Stimulated activated CD4-positive, alpha-beta T cell treated with anti-CD3 and anti-CD28 coated beads, TNF-alpha, amount 100 ng/mL, for 24 hours (primary cell): ENCODE measurements at places on chromosomes 6 and 20.

- no peak for DNase-seq
Observed at GRCh38 chr6:12296255-12296573, 6.1 kb downstream of the EDN1 start.

- DNase-seq = no peak
Observed at GRCh38 chr20:45836841-45837240, 3.2 kb downstream of the SNX21 start.

GRCh38 chr20:42098418-42098817 lies 480.2 kb upstream of the CHD6 start:
- DNase-seq = no peak

DNA sequence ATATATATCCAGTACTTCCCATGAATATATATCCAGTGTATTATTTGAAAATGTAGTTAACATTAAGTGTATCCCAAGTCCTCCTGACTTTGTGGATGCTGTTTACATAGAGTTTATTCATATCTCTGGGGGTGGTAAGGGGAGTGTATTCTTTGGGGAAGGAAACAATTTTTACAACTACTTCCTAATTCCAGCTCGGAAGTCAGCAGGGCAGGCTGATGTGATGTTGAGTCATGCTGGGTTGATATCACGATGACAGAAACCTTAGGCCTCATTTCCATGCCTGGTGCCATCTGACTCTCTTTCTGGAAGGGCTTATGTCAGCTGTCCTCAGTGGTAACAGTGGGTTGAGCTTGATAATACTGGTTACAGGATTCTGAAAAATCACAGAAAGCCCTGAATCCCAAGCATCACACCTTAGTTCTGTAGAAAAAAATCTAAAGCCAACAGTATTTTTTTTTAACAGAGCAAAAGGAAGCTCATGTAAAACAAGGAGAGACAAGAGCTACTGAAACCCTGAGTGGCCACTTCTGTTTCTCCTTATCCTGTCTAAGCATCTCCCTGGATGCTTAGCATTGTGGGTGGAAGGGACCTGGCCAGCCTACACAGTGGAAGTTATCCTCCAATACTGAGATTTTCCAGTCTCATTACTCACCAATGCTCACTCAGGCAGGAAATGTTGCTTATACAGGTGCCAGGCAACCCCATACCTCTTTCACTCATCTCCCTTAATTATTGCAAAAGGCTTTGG lies 75.2 kb upstream of the IYD start:
- no peak for DNase-seq

DNA sequence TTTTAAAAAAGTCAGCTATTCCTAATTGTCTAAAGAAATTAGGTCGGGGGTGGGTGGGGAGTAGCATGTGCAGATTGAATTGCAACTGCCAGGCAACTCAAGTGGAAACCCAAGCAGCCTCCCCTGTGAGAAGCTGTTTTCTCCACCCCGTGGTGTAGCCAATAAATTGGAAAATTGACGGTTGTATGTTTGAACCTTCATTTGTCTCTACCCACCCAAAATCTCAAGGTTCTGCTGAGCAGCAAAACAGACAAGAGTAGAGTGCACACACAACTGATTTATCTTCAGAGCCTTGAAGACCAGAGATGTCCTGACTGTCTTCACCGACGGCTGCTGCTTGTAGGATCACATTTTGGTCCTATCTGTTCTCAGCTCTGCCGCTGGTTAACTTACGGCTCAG lies 88.5 kb downstream of the DTD1 start:
- no peak for DNase-seq

DNA sequence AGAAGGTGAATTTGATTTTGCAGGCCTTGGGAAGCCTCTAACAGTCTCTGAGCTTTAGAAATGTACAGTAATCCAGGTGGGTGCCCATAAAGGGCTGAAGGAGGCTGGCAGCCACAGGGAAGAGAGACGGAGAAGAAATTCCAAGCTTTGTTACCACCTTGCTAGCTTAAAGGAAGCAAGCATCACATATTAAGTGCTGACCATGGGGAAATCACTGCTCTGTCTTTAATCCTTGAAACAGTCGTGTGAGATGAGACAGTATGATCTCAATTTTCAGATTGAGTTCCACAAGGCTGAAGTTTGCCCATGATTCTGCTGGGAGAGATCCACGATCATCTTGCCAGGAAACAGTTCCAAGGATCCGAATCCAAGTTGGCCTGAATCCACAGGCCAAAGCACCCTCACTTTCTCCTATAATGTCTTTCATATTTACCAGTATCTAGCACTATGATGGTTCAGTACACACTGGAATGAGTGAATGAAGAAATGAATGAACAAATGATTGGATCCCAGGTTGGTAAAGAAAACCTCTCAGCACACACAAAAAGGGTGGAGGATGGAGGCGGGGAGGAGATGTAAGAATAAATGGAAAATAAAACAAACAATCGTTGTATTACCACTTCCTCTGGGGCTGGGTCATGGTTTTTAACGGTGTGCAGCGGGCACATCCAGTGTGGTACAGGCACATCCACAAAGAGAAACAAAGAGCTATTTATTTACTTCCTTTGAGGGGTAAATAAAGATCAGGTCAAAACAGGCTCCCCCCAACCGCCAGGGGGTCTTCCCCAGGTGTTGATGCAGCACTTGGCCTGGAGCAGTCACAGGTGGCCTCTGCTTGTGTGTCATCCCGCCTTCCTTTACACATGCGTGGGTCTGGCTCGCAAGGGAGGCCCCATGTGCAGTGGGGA lies 28.2 kb upstream of the TAF8 start:
- DNase-seq = peak; percentile 43

DNA sequence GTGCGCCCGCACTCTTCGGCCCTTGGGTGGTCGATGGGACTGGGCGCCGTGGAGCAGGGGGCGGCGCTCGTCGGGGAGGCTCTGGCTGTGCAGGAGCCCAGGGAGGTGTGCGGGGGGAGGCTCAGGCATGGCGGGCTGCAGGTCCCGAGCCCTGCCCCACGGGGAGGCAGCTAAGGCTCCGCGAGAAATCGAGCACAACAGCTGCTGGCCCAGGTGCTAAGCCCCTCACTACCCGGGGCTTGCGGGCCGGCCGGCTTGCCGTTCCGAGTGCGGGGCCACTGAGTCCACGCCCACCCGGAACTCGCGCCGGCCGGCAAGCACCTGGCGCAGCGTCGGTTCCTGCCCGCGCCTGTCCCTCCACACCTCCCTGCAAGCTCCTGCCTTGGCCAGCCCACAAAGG lies 462.3 kb upstream of the JARID2 start:
- DNase-seq = no peak

DNA sequence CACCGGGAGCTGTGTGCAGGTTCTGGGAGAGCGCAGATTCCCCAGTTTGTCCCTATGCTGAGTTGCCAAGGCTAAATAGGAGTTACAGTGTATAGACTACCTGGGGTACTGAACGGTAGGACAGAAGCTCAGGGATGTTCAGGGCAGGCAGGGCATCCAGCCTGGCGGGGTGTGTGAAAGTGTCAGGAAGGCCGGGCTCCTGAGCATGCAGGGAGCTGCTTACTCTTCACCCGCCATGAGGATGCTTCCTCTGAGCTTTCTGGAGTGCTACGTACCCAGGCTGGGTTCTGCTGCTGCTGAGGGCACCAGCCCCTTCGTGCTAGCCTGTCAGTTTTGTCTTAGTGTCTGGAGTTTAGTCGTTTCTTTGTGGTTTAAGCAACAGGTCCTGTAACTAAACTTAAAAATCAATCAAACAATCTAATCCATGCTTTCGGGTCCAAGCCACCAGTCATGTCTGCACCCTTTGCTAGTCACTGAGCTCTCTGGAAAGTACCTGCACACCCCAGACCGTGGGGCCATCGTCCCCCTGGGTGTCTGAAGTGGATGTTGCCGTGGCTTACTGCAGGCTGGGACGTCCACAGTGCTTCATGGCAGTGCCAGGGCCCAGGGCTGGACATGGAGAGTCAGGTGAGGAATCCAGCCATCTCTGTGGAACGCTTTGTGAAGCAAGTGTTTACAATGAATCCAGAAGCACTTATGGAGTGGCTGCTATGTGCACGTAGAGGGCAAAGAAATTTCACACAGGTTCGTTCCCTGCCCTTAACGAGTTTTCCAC lies 220.3 kb upstream of the SNX9 start:
- DNase-seq = no peak

- no peak for DNase-seq
Observed at GRCh38 chr6:9927275-9927674, 487.6 kb downstream of the TFAP2A start.

DNA sequence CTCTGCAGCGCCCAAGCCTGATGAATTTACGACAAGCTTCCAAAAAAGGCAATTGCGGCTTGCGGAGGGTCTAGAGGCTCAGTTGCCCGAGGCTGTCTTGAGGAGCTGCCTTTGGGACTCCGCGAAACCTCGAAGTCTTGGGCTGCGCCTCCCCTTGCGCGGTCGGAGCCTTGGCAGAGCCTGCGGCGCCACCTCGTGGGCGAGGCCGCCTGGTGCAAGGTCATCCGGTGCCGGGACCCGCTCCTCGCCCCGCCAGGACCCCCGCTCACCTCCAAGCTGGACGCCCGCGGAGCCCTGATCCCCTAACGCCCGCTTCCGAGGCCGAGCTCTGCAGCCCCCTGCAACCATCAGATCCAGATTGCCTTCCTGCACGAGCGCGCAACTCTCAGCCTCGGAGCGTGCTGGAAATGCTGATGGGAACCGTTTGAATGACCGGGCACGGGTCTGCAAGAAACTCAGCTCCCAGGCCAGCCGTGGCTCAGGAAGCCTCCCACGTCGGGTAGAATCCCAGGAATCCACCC lies 14.9 kb upstream of the FAM210B start:
- DNase-seq = peak; percentile 44

DNA sequence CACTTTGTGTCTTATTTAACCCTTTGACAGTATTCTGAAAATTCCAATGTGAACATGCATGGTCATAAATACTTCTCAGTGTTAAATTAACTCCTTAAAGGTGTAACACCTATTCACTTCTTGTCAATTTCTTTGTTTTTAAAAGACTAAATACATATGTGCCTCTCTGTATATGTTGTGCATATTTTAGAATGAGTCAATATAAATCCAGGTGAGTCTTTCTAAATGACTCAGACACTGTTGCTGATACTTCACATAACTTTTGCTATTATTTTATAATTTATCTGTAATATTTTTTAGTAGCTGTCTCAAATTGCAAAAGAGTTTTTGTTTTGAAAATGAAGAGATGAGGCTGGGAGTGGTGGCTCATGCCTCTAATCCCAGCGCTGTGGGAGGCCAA lies 36.0 kb downstream of the TIAM2 start:
- DNase-seq = no peak

DNA sequence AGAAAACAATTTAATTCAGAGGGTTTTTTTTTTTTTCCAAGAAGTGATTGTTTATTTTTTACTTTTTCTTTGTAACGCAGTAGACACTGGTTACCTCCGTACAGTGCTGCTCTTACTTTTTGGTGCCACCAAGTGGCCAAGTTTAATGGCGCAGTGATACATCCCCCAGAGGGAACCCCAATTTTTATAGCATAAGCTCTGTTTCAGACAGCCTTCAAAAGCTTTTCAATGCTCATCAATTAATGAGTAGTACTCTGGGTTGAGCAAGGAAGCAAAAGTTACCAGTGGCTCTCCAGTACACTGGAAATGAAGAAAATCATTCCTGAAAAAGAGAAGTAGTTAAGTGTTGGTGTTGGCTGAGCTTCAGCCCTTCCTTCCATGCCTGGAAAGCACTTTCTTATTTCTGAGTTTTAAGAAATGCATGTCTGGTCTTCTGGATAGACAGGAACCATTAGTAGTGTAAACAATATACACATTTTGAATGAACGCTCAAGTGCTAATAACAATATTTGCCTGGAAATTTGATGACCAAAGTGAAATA lies 129.1 kb upstream of the SMLR1 start:
- peak; percentile 51 for DNase-seq

GRCh38 chr6:45591890-45592289 lies 214.2 kb upstream of the SUPT3H start:
- no peak for DNase-seq

DNA sequence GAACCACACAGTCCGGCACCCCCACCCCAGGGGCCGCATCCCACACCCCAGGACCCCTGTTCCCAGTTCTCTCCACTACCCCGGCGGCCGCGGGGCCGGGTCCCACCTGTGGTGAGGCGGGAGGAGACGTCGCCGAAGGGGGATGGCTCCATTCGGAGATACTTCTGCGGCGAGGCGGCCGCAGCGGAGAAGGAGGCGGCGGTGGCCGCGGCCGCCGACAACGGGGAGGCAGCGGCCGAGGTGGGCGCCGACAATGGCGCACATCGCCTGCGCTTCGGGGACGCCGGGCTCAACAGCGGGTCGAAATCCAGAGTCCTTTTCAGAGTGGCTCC lies 723 bp downstream of the AKIRIN2 start:
- no peak for DNase-seq

DNA sequence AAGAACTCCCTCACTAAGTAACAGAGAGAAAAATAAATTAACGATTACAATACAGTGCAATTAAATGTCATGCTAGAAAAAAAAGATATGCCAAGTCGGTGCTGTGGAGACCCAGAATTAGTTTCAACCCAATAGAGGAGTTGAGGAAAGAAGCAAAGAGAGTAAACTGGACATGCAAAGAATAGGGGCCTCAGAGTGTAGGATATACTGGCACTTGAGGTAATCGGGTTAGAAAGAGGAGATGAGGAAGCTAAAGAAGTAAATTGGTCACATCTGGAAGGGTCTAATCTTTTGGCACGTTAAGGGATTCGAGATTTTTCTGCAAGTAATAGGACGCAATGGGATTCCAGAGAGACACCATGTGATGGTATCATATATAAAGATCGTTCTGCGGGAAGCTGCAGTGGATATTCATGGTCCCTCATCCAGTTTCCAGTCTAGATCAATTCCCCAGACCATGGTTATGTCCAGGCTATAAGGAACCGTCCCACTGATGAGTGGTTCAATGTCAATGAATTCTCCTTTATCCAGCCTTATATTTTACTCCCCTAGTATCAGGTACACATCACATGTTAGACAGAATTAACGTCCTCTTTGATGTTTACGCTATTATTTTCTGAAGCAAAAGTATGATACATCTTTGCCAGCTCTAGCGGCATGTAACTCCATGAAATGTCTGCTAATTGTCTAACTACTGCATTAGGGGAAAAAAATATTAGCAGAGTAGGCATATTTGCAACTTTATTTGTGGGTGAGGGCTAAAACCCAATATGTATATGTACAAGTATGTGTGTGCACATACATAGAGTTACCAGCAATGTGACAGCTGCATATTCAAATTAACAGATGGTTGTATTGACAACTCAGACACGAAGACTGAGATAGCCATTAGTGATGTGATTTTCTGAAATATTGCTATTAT lies 1.1 kb upstream of the TBC1D32 start:
- no peak for DNase-seq
